Activated T-helper 17 cell treated with anti-CD3 and anti-CD28 coated beads, Interleukin-2, amount 50 U/mL, for 72 hours (primary cell): ENCODE measurements at places on chromosomes 13 and 19.

GRCh38 chr19:20154636-20155035, 12.4 kb upstream of the ZNF486 start:
- ATAC-seq, result no peak

- no peak for ATAC-seq
Measured at GRCh38 chr13:112261924-112262323, 114.2 kb upstream of the SPACA7 start.

DNA sequence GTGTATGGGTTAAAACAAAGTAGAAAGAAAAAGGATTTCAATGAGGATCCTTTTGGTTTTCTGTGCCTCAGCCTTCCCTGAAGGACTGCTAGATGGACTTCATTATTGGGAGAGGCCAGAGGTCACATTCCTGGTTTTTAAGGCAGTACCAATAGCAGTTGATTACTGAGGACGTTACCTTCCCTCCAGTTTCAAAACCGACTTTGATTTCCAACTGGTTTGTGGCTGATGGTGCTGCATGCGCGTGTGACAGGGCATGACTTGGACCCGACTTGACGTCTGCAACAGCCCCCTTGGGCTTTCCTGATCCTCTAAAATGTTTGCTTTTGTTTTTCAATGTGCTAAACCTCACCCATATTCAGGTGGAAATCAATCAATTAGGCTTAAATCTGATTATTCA, 314.3 kb upstream of the ARGLU1 start:
- no peak for ATAC-seq

GRCh38 chr19:1862068-1862423, 1.3 kb downstream of the KLF16 start:
- ATAC-seq, result no peak

GRCh38 chr19:13985771-13986347, 20.3 kb downstream of the RFX1 start:
- ATAC-seq, result peak; percentile 4

DNA sequence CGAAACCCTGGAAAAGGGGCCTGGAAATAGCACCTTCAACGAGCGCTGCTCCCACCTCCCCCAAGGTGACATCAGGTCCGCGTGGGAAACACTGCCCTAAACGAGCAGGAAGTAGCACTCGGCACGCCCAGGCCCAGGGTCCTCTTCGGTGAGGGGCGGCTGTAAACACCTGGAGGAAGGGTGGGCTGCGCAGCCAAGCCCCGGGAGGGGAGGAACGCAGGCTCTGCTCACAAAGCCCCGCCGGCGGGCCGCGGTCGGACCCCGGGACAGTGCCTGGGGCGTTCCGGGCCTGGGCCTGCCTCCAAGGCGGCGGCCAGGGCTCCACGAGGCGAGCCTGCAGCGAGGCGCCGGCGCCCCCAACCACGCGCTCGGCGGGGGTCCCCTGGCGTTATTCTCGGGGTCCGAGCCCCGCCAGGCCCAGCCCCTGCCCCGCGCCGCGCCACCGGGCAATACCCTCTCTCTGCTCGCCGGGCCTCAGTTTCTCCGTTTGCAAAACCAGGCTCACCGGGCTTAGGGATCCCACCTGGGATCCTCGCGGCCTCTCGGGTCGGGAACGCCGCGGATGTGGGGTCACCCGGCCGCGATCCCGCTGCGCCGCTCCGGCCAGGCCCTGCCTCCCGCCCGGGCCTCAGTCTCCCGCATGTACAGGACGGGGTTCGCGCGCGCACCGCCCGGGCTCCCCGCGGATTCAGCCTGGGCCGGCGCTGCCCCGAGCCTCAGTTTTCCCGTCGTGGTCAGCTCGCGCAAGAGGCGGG, 630 bp downstream of the RNF126 start:
- peak; percentile 25 for ATAC-seq

- ATAC-seq, result peak; percentile 5
Measured at GRCh38 chr19:15432018-15432494, 13.3 kb upstream of the AKAP8L start.

GRCh38 chr19:1837625-1838105, 10.6 kb downstream of the REXO1 start:
- peak; percentile 69 for ATAC-seq

DNA sequence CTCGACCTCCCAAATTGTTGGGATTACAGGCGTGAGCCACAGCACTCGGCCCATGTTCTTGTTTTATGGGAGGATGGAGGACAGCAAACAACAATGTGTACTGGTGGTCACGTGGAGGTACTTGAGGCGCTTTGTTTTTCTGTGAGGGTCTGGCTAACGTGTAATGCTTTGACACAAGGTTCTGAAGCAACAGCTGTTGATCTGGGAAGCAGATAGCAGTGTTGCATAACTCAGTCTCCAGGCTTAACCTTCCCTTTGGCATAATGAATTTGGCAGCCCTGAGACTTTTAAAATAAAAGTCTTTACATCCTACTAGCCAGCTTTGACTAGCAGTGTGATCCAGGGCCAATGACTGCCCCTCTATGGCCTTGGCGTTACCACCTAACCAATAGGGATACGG, 6.9 kb upstream of the ZNF580 start:
- no peak for ATAC-seq

DNA sequence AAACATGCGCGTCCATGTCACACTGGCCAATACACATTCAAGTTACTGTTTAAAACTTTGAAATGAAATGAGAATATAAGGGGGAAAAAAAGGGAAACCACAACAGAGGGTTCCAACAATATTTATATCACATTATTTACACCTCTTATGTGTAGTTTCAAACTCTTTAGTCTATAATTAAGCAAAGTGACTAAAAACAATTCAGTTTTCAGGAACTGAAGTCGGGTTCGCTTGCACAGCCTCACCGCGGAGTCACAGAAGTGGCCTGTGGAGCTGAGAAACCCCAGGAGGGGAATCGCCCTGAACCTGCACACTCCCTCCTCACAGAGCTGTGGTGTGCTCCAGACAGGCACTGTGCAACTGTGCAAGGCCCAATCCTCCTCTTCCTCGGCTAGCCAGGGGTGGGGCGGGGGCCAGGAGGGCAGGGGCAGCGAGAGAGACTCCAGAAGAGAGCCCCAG, 75.9 kb downstream of the STK24 start:
- no peak for ATAC-seq

GRCh38 chr13:46022481-46022880, 30.1 kb downstream of the ZC3H13 start:
- ATAC-seq, result no peak

GRCh38 chr19:38699027-38699346, 45.3 kb downstream of the CAPN12 start:
- peak; percentile 70 for ATAC-seq

DNA sequence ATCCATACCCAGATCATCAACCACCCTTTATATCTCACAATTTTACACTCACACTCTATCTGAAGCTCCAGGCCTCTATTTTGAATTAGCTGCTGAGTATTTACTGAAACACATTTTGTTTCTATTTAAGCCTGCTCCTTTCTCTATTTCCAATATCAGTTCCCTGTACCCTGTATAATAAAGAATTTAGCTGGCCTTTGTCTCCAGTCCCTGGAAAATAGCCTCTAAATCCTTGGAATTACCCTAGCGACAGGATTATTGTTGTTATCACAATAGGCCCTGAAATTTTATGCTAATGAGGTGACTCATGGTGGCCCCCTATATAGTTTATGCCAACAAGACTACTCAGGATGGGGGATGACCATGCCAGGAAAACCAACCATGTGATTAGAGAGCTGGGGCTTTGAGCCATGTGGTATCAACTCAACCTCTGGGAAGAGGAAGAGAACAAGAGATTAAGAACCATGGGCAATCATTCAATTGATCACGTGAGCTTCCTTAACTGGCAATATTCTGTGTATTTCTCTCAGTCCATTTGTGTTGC, 72.7 kb downstream of the KATNAL1 start:
- ATAC-seq, result no peak

GRCh38 chr13:77456271-77456670, 79.2 kb upstream of the SCEL start:
- ATAC-seq, result no peak

DNA sequence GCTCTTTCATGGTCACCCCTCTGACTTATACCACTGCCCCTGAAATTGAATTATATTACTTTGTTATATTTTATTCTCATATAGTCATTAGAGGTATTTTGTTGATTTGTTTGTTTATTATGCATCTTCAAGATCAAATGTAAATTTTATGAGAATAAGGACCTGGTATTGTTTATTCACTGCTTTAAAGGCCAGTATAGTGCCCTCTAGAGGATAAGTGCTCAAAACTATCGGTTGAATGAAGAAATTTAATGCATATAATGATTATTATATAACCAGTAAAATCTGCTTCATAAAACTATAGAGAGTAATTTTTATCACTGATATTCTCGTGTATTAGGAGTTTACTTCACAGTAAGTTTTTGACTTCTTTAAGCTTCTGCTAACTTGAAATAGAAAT, 1401.9 kb downstream of the SLITRK1 start:
- no peak for ATAC-seq

DNA sequence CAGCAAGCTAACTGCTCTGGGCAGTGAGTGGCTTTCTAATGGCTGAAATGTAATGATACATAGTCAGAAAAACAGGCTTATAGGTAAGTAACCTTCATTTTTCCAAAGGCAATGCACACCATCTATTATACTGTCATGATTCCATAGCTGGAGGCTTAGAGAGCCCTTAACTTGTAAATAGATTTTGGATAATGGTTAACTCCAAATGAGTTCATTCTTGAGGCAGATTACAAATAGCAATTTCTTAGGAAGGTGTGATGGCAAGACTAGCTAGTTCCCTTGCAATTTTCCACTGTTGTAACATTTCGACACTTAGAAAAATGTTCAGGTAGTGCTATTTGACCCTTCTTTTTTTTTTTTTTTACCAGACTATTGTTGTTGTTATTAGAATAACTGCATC, 789.8 kb upstream of the PCDH9 start:
- no peak for ATAC-seq

DNA sequence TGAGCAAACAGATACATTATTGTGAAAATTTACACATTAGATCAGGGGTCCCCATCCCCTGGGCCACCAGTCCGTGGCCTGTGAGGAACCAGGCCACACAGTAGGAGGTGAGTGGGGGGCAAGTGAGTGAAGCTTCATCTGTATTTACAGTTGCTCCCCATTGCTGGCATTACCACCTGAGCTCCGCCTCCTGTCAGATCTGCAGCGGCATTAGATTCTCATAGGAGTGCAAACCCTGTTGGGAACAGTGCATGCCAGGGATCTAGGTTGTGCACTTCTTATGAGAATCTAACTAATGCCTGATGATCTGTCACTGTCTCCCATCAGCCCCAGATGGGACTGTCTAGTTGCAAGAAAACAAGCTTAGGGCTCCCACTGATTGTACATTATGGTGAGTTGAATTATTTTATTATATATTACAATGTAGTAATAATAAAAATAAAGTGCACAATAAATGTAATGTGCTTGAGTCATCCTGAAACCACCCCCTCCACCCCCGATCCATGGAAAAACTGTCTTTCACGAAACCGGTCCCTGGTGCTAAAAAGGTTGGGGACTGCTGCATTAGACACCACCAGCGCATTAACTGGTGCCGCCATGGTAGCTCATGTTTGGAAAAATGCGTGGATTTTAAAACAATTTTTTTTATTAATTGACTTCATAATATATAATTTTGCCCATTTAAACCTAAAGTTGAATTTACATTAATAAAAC, 51.7 kb downstream of the DGKH start:
- ATAC-seq, result no peak

- ATAC-seq, result no peak
Measured at GRCh38 chr13:106492588-106493475, 42.6 kb downstream of the EFNB2 start.

- ATAC-seq, result no peak
Measured at GRCh38 chr19:18789883-18790565, 1.1 kb downstream of the COMP start.

GRCh38 chr13:25400925-25401324, 29.2 kb downstream of the ATP8A2 start:
- ATAC-seq, result no peak

DNA sequence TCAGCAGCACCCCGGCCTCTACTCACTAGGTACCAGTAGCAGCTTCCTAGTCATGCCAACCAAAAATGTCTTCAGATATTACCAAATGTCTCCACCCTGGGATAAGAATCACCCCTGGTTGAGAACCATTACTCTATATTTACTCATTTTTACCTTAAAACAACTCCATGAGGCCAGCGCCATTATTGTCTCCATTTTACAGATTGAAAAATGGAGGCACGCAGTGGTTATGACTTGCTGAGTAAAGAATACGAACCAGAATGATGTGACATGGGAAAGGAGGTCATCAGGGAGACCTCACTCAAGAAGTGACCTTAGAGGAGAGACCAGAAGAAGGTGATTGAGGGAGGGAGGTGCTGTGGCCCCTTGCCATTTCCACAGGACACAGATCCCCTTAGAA, 2.2 kb downstream of the CEACAM19 start:
- ATAC-seq, result no peak

DNA sequence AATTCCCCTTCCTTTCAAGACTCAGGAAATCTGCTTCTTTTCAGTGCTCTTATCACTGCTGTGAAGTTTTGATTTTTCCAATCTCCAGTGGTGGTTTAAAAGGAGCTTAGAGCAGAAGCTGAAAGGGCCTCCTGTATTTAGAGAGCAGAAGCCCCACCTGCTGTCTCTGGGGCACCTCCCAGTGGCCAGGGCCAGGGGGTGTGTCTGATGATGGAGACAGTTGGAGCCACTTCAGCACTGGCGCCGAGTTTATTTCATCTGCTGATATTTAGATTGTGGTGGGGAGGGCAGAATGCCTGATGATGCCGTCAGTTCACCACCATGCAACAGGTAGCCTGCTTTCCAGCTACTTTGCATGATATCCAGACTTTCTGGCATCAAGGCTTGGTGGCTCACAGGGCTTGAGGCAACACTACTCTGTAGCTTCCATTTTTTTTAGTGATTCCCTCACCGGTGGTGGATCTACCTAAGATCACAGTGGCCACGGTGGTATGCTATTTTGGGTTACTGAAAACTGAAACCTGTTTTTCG, 371.9 kb downstream of the KCNRG start:
- ATAC-seq, result peak; percentile 54

GRCh38 chr19:42184401-42184861, 33.0 kb downstream of the DEDD2 start:
- peak; percentile 79 for ATAC-seq

- ATAC-seq, result no peak
Measured at GRCh38 chr13:83151308-83151660, 731.0 kb downstream of the SLITRK1 start.

DNA sequence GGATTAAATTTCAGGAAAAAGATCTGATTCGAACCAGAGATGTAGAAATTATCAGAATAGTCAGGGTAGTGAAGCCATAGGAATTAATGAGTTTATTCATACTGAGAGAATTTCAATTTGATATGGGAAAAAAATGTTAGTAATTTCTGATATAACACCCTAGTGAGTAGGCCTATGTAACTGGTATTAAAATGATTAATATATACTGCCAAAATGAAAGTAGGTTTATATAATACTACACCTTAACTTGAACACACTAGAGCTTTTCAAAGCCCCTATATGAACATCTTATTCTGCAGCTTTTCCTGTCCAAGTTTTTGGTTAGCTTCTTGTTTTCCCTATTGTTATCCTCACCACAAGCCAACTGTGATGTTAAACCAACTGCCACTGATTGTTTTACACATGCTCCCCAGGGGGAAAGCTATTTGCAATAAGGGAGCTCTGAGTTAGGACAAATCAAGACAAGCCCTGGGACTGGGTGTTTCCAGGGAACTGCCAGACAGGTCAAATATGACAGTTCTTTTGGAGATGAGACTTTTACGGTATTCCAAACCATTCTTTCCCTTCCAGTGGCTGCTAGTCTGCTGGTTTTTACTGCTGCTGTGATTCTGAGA, 45.3 kb downstream of the FNDC3A start:
- peak; percentile 64 for ATAC-seq

- ATAC-seq, result no peak
Measured at GRCh38 chr19:29212356-29212647, 649 bp downstream of the UQCRFS1 start.

- no peak for ATAC-seq
Measured at GRCh38 chr13:44498502-44498901, 77.6 kb downstream of the TSC22D1 start.
